Central memory CD4-positive, alpha-beta T cell (primary cell): ENCODE measurements at places on chromosomes 7 and 10.

DNA sequence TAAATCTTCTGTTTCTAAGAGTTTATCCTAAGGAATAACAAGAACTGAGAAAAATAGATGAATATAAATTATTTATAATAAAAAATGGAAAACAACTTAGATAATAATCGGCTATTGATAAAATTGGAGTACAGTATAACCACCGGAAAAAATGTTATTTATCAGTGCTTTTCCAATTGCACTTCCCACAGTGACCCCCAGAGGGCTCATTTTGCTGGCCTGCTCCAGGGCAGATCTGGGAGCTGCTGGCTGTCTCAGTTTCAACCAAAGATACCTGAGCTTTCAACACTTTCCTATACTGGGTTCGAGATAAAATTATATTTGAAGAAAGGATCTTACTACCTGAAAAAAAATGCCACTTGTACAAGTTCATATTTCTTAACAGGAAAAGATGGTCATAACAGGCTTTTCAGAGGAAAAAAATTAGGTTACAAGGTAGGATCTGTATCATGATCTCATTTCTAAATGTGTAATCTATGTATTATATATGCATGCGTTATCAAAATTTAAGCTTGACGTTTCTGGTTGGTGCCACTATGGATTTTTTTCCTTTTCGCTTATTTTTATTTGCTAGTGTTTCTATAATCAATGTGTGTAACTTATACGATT, 165.7 kb downstream of the NPSR1 start:
- peak; percentile 25 for DNase-seq

DNA sequence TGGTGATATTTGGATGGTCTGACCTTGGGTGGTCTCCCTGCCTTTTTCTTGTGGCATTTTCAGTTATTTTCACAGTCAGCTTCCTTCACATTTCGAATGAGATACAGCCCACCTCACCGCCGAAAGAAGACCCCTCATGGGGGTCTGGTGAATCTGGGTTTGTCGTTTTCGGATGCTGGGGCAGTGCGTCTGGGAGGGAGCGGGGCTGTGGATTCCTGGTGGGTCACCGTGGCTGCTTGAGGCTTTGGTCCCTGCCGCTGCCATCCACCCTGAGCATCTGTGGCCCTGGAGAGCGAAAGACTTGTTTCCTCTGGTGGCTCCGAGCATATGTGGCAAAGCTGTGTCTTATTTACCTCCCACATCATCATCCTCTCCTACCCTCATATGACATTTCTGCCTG, 43.1 kb downstream of the LHPP start:
- DNase-seq, result no peak

- no peak for DNase-seq
Observed at GRCh38 chr7:55026086-55026790, 7.4 kb downstream of the EGFR start.

- no peak for DNase-seq
Observed at GRCh38 chr7:6228361-6229229, 43.8 kb downstream of the CYTH3 start.

- DNase-seq, result no peak
Observed at GRCh38 chr10:114342976-114343375, 61.3 kb downstream of the AFAP1L2 start.

- peak; percentile 60 for DNase-seq
Observed at GRCh38 chr7:37310327-37311080, 138.2 kb downstream of the ELMO1 start.

DNA sequence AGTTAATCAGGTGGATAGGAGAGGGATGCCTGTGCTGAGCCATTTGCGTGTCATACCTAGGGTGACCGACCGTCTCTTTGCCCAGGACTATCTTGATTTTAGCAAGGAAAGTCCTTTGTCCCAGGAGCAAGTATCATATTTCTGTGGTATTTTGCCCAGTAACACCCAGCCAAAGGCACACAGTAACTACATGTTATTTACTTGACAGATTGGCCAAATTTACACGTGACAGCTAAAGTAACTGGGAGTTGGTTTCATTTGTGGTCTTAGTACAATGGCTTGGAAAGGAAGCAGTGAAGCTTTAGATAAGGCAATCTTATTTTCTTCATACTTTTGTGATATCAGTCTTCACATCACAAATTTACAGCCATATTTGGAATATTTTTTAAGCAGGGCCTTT, 142.1 kb downstream of the JCAD start:
- DNase-seq, result no peak

GRCh38 chr10:49488056-49488717, 50.7 kb downstream of the ERCC6 start:
- DNase-seq, result no peak

DNA sequence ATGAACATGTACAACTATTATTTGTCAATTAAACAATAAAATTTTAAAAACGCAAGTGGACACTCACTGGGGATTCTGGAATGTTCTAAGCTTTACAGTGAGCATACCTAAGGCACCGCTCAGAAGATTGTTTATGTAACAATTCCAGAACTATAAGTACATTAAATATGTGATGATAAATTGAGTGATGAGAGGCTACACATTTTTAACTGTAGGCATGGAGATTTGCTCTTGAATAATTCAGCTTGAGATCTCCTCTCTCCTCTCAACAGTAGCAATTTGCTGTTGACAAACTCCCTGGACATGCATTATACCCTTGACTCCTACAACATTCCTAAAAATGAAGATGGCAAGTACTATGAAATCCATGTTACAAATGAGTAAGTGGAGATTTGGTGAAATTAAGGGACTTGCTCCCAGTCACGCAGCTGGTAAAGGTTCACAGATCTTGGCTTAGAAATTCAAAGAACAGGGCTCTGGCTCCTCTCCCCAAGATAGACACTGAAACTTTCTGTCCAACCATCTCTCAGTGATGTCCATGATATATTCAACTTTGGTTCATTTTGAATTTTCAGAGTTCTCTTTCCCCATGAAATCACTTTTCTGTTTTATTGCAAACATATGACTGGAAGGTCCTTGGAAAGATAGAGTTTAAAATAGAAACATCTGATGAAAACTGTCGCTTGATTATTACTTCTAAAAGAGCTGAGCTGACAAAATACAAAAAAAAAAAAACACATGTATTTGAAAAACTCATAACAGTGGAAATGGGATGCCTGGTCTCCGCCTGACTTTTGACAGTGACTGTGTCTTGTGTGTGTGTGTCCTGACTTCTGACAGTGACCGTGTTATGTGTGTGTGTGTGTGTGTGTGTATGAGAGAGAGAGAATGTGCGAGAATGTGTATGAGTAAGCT, 488.3 kb downstream of the TNS3 start:
- DNase-seq, result no peak

- DNase-seq, result no peak
Observed at GRCh38 chr7:85890244-85890811, 703.5 kb upstream of the SEMA3D start.

- no peak for DNase-seq
Observed at GRCh38 chr7:68362745-68363518, 1235.3 kb upstream of the AUTS2 start.

- no peak for DNase-seq
Observed at GRCh38 chr7:51222916-51223315, 93.7 kb downstream of the COBL start.

DNA sequence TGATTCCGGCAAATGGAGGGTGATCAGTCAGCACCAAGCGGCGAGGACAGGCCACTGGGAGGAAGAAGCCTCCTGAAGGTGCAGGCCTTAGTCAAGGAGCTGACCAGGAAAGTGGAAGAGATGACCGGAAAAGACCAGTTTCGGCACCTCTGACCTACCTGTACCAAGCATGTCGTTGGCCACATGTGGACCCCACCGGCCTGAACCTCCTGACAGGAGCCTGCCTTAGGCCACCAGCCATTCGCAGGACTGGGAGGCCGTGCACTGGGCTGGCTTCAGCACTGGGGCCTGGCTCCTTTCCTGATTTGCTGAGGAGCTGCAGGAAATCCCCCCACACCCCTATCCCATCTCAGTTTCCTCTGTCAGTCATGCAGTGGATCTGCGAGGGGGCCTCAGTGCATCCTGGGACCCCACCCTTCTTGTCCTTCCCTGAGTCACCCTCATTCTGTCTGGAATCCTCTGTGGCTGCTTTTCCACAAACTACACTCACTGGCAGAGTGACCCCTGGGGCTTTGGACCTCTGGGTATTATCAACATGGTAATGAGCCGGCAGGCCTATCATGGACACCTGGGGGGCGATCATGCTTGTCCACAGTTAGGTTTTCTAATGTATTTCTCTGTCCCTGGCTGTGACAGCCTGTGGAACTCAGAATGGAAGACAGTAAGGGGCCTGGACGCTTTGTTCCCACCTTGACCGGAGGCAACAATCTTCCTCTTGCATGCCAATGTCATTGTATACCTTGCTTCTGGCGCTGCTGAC, 33.0 kb downstream of the RAMP3 start:
- no peak for DNase-seq

GRCh38 chr10:117651121-117651520, 108.6 kb downstream of the EMX2 start:
- no peak for DNase-seq

DNA sequence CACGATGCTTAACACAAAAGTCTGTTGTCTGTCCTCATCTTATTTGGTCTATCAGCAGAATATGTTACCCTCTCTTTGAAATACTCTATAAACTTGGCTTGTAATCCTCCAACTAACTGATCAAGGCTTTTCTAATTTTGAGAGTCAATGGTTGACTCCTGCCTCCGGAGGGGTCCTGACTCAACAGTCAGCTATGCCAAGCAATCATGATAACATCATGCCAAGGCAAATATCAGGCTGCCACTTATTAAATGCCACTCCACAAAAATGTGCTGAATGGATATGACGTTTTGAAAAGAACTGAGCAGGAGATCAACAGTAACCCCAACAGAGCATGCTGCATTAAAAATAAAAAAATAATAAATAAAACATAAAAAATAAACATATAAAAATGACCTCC, 116.1 kb downstream of the PARD3 start:
- no peak for DNase-seq

DNA sequence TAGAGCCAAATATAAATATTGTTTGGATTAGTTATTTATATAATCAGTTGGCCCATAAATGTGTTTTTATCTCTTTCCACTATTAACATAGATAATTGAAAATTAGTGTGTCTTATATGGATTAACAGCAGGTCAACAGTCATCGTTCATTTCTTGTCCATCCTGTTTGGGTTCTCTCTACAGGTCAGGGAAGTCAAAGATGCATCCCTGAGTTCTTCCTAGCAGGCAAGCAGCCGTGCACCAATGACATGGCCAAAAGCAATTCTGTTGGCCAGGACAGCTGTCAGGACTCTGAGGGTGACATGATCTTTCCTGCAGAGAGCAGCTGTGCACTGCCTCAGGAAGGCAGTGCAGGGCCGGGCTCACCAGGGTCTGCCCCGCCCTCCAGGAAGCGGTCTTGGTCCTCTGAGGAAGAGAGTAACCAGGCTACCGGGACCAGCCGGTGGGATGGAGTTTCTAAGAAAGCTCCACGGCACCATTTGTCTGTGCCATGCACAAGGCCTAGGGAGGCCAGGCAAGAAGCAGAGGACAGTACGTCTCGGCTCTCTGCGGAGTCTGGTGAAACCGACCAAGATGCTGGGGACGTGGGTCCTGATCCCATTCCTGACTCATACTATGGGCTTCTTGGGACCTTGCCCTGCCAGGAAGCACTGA, 15.9 kb downstream of the FBH1 start:
- DNase-seq, result no peak
